Cardiac fibroblast (primary cell): ENCODE measurements at places on chromosomes 16 and 17.

DNA sequence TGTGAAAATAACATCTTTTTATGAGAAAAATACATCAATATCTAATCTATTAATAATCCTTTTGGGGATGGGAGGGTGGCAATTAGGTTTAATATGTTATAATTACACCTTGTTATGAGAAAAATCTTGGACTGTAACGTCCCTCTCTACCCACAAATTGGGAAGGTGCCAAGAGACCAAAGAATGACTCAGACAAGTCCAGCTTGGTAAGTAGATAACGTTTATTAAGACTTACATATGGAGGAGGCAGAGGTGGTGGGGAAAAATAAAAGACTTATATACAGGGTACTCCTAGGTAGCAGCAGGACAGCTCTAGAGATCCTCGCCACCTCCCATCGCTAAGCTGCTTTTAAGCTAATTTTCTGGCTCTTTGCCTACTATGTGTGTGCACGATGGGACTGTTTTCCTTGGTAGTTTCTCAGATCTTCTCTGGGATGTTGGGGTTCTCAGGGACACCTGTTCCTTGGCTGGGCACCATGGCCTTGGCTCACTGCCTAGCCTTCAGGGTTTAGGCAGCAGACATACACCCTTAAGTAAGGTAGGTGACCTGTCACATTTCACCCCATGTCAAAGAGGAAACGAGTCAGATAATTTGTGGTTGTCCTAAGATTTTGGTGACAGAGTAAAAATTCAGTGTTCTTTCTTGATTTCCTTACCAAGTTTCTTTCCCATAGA lies 31.5 kb downstream of the RBL2 start:
- peak; percentile 86 for DNase-seq

DNA sequence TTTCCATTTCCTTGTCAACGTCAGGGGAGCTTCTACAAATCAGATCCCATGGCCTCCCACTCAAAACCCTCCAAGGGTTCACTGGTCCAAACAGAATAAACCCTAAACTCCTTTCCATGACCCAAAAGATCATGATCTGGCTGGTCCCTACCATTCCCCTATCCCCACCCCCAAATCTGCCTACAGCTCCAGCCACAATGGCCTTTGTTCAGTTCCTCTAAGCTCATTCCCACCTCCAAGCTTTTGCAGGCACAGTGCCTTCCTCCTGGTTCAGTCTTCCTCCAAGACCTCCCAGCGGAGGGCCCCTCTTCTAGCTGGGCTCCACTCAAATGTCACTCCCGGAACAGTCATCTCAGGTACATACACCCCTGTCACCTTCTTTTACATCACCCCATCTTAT lies 2.0 kb downstream of the GPRC5B start:
- DNase-seq: no peak

DNA sequence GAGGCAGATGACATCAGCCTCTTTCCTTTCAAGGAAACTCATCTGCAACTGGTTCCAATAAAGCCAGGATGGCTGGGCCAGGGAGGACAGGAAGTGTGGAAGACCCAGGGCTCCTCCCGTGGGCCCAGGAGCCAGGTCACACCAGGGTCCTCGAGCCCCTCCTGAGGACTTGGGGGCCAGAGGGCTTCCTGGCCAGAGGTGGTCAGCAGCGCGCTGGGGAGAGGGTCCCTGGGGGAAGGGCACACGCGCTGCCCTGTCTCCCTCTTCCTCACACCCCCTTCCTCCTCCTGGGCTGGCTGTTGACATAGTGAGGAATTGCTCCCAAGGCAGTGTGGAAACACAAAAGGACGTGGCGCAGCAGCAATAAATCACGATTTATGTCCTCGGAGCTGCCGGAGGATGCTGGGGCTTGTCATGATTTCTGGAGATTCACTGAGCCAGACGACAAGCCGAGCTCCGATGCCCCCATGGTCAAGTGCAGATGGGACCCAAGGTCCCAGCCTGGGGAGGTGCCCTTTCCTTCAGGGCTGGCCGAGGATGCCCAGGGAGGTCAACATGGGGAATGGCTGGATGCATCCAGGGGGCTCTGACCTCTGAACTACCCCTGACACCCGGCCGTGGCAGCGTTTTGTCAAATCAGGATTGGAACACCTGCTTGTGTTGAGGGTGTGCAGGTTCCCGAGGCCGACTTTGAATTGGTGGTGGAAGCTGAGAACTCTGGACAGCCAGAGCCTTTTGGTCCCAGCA lies 152.6 kb downstream of the IRF8 start:
- no peak for DNase-seq

DNA sequence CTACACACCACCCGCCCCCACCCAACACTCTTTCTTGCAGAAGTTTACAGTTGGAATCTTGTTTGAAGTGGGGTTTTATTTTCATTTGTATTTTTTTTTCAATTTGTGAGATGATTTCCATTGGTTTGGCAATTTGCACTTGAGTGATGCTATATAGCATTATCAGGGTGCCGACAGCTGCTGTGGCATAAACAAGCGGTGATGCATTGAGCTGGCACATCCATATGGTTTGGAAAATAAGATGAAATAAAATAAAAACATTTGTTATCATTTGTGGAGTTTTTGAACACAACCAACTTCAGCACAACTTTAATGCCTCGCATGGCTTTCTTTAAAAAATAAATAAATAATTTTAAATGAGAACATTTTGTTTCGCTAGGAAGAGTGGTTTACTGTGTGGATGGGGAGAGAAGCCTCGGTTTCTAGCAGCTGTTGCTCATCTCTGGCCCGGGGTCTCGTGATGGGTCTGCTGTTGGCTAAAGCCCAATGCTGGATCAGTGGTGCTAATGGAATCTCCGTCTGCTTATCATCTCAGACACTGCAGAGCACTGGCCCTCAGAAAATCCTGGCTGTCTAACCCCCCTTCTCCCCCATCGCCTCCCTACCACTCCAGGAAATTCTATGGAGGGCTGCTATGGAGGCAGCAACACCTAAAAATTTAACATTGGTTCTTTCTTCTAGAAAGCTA lies 192.3 kb upstream of the MAF start:
- DNase-seq: no peak

DNA sequence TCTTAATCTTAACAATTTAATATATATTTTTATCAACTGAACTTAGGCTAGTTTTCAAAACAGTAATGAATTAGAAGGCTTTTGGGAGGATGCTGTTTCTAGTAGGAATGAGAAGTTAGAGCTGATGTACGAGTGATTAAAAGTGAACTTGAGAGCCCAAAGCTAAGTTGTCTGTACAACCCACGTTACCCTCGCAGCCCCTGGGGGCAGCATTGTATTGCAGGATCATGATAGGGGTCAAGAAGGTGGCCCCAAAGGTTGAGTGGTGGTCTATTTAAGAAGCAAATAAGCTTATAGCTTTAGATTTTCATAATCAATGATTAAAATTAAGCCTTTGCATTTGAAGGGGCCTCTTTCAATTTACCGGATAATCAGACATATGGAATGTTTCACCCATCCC lies 33.7 kb upstream of the ALDH3A2 start:
- no peak for DNase-seq

DNA sequence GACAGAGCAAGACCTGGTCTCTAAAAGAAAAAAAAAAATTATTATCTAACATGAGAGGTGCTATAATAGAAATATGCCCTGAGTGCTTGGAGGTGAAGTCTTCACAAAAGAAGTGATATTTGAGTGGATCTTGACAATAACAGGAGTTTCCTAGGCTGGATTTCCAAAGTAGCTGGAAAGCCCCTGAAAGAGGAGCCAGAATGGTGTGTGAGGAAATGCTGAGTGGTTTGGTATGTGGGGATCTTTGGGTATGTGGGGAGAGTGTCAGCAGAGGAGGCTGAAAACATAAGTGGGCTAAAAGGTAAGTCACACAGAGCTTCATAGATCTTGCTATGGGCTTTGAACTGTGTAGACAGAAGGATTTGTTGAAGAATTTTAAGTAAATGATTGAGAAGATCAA lies 100.1 kb downstream of the YPEL2 start:
- DNase-seq: no peak

DNA sequence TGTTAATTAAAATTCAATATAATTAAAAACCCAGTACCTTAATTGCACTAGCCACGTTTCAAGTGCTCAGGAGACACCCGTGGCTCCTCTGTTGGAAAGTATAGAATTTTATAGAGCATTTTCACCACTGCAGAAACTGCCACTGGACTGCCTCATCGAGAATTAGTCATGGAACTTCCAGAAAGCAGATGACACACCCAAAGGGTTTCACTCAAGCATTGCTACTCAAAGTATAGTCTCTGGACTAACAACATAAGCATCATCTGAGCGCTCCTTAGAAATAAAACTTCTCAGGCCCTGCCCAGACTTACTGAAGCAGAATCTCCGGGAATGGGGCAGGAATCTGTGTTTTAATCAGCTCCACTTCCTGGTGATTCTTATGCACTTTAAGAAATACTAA lies 63.5 kb upstream of the GPR139 start:
- no peak for DNase-seq

DNA sequence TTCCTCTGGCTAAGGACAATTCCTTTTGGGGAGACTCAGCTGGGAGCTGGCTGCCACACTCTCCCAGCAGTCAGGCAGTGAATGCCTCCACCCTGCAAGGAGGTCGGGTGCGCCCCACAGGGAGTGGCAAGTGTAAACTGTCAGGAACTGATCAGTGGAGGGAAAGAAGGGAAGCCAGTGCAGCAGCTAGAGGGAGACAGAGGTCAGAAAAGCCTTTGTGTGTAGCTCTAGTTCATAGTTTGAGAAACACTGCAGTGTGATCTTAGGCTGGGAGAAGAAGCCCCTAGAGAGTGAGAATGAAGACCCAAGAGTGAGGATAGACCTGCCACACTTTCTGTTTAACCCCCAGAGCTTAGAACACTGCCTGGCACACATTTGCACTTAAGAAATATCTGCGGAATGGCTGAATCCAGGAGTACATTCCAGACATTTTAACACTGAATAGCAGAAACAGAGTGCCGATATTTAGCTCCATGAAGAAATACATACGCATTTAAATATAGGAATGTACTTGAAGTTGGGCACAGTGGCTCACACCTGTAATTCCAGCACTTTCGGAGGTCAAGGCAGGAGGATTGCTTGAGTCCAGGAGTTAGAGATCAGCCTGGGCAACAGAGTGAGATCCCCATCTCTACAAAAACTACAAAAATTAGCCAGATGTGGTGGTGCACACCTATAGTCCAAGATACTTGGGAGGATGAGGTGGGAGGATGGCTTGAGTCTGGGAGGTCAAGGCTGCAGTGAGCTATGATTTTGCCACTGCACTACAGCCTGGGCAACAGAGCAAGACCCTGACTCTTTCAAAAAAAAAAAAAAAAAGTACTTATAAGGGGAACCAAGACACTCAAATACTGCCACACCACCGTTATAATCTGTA lies 11.1 kb upstream of the SLC5A11 start:
- DNase-seq: peak; percentile 63

DNA sequence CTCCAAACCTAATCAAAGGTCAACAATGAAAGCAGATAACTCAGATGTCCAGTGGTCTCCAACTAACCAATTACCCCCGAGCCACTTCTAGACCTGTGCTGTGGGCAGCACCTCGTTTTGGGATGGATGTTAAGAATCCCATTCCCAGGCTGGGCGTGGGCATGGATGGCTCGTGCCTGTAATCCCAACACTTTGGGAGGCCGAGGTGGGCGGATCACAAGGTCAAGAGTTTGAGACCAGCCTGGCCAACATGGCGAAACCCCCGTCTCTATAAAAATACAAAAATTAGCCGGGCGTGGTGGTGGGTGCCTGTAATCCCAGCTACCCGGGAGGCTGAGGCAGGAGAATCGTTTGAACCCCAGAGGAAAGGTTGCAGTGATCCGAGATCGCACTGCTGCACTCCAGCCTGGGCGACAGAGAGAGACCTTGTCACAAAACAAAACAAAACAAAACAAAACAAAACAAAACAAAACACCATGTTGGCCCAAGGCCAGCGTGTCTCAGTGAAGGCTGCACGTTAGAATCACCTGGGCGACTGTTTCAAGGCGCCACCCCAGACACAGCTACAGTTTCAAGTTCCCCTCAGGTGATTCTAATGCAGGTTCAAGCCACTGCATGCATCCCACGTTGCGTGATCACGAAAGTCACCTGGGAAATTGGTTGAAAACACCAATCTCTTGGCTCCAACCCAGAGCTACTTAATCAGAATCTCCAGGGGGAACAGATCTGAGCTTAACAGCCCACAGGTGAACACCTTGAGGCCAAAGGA lies 21.3 kb downstream of the COX4I1 start:
- DNase-seq: no peak

- no peak for DNase-seq
Measured at GRCh38 chr17:41490000-41490990, 585 bp upstream of the KRT36 start.

DNA sequence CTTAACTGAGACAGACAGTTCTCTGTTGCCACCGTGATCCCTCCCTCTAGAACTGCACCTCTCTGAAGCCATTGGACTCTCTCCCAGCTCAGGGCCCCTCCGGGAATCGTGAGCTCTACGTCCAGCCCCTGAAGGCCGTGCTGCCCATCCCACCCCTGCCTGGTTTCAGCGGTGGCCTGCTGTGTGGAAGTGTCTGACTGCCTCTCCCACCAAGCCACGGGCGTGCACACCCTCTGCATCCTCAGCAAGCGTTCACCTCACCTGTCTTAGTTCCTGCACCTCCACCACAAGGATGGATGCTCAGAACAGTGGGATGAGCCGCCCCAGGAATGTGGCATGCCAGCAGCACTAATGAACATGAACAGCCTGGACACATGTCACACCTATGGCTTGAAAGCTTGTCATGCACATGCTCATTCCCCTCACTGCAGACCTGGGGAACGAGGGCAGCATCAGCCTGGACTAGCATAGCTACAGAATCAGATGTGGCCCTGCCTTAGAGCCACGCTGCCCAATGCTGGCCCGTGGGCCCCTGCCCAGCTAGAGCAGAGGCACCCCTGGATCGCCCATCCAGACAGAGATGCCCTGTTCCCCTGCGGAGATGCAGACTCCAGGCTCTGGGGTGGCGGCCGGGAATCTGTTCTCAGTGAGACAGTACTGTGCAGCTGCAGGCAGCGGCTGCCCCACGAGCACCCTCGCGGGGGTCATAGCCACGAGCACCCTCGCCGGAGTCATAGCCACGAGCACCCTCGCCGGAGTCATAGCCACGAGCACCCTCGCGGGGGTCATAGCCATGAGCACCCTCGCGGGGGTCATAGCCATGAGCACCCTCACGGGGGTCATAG lies 73.7 kb upstream of the CHMP6 start:
- DNase-seq: no peak

- no peak for DNase-seq
Measured at GRCh38 chr16:78852081-78852635, 748.4 kb downstream of the MAF start.

DNA sequence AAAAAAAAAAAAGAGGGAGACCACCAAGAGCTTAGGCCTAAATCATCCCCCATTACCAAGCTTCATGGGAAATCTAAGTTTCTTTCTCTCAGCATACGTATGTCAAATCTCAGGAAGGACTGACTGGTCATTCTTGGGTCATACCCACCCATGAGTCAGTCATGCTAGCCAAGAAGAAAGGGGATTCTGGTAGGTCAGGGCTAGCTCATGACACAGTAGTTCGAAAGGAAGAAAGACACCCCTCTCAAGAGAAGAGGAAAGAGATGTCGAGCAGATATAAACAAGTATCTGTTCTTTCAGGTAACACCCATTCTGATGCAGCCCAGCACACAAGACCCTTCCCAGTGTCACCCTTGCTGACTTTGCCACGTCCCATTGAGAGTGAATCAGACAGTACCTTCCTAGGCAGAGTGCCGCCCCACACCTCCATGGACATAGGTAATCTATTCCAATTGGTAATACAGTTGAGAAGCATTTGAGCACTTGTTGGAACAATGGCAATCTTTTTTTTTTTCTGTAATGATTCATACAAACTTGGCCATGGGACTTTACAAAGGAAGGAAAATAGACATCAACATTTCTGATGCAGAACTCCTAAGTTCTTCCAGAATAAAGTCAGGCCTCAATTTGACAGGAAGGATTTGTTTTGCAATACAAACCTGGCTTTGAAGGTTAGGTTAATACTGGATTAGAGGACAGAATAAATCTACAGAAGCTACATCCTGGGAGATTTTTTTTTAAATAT lies 38.2 kb downstream of the COPRS start:
- peak; percentile 54 for DNase-seq
